NCI-H2029 (cell line): ENCODE measurements at places on chromosomes 12 and 14.

DNA sequence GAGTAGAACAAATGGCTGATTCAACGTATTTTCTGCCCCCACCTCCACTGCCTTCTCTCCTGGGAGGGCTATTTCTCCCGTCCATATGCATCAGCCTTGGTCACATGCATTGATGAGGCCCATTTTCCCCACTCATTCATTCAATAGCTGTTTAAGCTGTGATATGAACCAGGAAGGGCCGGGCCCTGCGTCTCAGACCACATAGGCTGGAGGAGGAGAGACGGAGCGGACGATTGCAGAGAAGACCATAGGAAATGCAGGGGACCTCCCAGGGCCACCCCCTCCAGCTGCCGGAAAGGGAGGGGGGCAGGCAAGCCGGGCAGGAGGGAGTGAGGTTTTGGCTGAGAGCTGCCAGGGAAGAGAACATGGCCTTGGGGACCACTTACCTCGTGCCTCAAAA is 104.4 kb upstream of the TMEM132D start:
- no peak for DNase-seq

DNA sequence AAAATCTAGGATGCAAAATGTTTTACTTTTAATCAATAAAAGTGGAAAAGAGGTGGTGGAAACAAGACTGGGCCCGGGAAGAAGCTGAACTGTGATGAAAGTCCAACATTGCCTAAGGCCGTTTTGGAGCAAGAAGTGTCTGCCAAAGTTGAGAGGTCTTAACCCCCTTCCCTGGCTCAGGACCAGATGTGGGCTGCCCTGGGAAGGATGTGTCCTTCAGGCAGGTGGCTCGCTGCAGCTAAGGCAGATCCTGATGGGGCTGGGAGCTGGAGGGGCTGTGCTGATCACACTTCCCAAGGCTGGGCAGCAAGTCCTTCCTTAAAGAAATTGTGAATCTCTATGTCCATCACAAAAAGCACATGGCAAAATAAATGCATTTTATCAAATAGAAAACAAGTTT is 581.6 kb downstream of the GALC start:
- DNase-seq: no peak

DNA sequence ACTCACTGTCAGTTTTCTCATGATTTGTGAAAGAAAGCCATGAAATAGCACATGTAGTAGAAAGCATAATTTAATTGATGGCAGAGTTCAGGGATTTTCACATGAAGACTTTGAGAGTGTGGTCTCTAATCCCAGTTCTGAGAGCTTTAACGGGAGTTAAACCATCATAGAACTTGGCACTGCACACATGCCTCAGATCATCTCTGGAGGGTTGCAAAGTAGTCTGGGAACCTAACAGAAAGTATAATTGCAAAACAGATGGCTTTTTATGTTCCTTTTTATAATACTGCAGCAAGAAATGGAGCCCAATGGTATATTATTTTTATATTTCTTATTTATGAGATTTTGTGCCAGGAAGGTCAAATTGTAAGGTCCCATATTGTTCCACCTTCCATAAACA is 77.9 kb downstream of the BHLHE41 start:
- DNase-seq: no peak

GRCh38 chr14:61812347-61813095 is 50.3 kb downstream of the SNAPC1 start:
- DNase-seq: peak; percentile 51

DNA sequence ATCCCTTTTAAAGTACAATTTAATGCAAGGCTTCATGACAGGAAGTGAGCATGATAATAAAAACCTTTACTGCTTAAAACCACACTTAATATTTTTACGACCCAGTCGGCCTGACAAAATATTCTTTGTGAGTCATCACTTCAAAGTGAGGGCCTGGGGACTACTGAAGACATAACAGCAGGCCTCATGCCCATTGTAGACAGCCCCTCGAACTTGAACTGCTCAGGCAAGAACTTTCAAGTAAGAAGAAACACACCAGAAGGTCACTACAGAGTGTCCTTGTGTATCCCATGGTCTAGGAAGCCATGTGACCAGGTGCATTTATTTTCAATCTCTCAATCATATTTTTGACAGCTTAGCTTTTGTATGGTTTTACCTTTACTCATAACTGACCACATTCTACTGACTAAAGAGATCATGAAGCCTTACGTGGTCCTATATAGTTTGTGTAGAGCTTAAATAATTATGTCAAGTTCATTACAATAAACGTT is 61.4 kb upstream of the MANSC4 start:
- DNase-seq: no peak

DNA sequence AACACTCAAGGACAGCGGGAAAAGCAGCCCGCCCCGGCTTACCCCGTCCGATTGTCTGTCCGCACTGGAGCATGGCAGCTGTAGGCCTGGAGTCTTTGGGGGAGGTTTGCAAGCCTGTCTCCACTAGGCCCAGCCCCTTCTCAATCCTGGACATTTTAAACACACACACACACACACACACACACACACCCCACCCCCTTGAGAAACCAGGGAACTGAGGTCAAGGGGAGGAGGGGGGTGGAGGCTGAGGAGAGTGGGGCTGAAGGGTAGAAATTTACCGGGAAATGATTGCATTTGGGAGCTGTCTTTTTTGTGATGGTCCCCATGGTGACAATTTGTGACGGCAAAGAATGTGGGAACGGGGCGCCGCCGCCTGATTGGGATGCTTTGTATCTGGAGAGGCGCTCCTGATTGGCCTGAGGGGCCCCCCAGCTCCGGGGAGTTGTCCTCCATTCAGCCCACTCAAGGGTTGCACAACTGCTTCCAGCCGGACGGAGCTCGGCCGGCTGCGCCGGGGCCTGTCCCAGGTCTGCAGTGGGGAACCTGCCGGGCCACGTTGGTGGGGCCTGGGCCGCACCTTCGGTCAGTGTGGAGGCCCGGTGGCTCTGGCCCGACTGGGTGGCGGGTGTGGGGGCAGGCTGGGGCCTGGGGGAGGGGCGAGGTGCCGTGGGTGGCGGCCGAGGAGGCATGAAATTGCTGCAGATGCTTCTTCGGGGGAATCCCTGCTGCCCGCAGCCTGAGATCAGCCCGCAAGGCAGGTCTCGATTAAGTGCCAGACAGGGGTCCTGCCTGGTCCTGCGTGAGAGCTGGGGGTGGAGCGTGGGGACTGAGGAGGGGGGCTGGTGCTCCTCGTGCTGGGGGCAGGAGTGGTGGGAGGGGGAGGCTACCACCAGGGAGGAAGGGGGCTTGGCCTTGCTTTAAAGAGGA is at the start of gene FAM181A:
Gene FAM181A (plus strand): TSS at position 472 of the 927 bp plus-strand sequence. CDS start 942 bp downstream, outside the sequence.
- DNase-seq: no peak

DNA sequence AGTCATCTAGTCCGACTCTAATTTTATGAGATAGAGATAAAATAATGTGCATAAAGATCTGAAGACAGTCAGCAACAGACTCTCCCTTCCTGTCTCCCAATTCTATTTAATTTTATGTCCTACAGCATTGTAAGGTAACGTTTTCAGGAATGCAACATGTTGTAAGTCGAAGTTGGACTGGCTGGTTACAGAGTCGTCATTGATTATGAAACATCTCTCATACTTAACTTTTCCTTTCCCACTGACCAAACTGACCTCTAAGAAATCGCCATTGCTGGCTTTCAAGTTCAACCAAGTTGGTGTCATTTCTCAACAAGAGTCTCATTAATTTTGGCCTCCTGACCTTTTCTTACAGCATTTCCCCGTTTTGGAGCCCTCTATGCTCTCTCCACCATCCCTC is 4.9 kb upstream of the RIC8B start:
- DNase-seq: no peak

DNA sequence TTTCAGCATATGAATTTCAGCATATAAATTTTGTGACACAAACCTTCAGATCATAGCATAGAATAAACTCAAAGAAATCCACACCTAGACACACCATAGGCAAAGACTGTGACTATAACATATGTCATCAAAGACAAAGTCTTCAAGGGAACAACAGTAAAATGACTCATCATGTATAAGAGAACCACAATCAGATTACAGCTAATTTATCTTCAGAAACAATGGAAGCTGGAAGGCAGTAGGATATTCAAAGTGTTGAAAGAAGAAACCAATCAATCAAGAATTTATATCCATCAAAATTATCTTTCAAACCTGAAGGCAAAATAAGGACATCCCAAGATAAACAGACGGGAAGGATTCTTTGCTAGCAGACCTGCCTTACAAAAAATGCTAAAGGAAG is 29.0 kb downstream of the DLK1 start:
- DNase-seq: no peak

- peak; percentile 40 for DNase-seq
Measured at GRCh38 chr12:87848248-87848868, 180.8 kb downstream of the C12orf50 start.
